ENCODE measurements at places on chromosomes 16 and 17.
A peak's percentile ranks its signal among the peaks of the same experiment; 100 is the strongest.

GRCh38 chr16:12291989-12292759 is 315.6 kb downstream of the SNX29 start:
- DNase-seq: no peak

DNA sequence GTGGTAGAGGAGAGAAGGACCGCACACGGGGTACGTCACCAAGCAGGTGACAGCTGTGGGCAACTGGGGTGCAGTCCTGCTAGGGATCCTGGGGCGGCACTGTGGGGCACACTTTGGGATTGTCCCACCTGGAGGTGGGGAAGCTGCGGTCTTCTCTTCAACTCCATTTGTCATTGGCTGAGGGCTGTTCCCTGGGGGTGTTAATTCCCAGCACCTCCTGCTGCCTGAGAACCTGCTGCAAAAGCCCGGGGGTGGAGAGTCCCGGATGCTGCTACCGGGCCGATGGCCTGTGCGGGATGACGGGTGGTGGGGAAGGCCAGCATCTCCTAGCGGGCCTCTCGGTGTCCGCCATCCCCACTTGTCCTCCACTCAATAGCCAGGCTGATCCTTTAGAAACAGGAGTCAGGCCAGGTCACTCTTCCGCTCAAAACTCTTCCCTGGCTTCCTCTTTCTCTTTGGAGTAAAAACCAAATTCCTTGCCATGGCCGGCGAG is 100.2 kb downstream of the CYLD start:
- no peak for DNase-seq

- no peak for DNase-seq
These were observed 1.5 kb downstream of the DLG4 start for GRCh38 chr17:7218166-7218565.

DNA sequence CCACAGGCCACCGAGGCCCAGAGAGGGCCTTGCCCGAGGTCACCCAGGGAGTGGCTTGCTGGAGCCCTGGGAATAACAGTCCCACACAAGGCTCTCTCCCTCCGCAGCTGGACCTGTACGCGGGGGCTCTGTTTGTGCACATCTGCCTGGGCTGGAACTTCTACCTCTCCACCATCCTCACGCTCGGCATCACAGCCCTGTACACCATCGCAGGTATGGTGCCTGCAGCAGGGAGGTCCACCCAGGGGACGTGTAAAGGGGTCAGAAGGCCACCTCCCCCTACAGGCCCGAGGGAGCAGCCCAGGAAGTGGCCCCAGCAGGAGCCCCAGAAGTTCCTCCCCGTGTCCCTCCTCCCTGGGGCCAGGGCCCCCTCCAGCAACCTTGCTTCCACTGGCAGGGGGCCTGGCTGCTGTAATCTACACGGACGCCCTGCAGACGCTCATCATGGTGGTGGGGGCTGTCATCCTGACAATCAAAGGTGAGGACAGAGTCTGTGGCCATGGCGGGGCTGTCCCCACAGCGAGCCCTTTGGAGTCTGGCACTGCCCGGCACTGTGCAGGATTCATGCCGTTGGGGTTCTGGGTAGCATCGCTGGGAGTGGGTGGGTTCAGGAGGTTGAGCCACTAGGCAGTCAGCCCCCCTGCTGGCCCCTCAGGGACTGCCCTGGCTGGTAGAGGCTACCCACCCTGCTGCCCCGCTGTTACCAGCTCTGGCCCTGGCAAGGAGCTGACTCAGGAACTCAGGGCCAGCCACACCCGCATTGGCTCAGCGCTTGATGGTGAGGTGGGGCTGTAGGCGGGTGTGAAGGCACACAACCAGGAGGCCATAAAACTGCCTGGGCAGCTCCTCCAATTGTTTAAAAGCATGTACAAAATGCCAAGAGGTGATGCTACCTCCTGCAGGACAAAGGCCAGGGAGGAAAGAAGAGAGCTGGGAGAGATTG is 17.3 kb downstream of the SLC5A10 start:
- DNase-seq: no peak

GRCh38 chr17:40148527-40148926 is 8.2 kb downstream of the CASC3 start:
- DNase-seq: no peak

DNA sequence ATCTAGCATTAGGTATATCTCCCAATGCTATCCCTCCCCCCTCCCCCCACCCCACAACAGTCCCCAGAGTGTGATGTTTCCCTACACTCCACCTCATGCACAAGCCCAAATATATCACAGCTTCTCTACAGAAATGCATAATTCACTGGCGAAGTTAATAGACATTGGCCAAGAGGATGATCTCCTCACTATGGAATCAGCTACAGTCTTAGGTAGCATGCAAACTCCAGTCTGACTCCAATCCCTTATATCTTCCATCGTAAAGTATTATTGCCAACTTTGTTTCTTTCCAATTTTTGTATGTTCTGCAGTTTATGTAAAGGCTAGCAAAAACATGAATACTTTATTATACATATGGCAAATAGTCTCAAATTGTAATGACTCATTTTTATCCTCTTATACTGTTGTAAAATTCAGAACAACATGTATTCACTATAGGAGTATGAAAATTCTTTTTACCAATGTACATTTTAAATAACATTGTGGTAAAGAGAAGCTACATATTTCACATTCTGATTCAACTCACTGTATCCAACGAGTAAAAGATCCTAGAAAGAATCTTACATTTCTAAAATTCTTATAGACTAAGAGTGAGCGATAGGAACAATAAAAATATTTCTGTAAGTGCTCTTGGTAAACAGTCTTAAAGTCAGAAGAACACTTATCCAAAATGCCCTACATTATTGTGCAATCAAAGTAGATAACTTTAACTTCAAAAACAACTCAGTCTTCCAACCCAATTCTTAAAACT is 871 bp downstream of the ABCA8 start:
- DNase-seq: no peak

DNA sequence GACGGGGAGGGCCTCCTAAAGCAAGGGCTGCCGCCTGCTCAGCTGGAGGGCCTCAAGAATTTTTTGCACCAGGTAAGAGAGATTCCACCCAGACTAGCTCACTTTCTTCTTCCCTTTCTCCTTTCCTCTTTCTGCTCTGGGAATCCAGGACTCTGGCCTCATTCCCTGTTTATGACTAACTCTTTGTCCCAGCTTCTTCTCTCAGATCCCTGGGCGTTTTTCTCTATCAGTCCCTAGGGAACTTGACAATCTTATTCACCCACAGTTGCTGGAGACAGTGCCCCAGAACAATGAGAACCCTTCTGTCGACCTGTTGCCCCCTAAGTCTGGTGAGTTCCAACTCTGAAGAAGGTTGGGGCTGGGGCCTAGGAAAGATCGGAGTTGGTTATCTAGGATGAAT is 15.6 kb downstream of the CNTROB start:
- no peak for DNase-seq

DNA sequence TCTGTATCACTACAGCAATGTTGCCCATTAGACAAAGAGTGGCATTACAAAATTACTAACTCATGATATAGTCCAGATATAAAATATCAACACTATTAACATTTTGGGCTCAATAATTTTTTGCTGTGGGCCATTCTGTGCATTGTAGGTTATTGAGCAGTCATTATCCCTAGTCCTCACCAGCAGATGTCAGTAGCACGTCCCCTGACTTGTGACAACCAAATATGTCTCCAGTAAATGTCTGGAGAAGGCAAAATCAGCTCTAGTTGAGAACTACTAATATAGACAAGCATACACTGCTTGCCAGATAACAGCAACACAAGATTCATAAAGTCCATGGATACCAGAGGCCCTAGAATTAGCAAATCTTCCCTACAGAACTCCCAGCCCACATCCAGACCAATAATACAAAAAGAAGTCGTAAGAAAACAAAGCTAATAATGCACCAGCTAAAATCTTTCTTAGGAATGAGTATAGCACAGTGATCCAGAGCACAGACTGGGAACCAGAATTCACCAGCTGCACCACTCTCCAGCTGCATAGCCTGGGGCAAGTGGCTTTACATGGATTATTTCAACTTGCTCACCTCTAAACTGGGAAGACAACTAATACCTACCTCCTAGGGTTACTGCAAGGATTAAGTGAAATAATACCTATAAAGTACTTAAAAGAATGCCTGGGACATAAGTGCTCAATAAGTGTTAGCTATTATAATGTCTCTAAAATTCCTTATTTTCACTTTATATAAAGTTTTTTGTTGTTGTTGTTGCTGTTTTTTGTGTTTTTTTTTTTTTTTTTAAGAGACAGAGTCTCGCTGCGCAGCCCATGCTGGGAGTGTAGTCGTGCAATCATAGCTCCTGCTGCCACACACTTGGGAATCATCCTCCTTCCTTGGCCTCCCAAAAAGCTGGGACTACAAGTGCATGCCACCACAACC is 23.7 kb downstream of the HELZ start:
- no peak for DNase-seq

GRCh38 chr16:68935008-68935407 is 91.7 kb downstream of the TANGO6 start:
- no peak for DNase-seq

GRCh38 chr17:8868529-8868951 is 1.1 kb upstream of the PIK3R6 start:
- DNase-seq: peak; percentile 19
